ENCODE measurements at places on chromosomes 16 and 17. TPM values are rescaled to one million over a fixed set of nuclear protein-coding genes. Genes with fewer than 3 reads are reported as not detected.

TRAP1 gene
- total RNA-seq: 173 TPM

CDH8 gene
- total RNA-seq: 1.7 TPM

- peaks cover 3% of the 10 kb centered on the region for H3K36me3 ChIP-seq
- no peak overlapping the region for H3K4me3 ChIP-seq
- H3K27me3 ChIP-seq: no peaks in the 10 kb centered on the region
- H3K27ac ChIP-seq: no peak overlapping the region
- DNase-seq: peak; percentile 24
Observed at GRCh38 chr17:32755045-32755805, 121.7 kb downstream of the MYO1D start.

- H3K4me3 ChIP-seq: no peak overlapping the region
- peak; percentile 30 for DNase-seq
- peaks cover 12% of the 10 kb centered on the region for H3K36me3 ChIP-seq
- no peak overlapping the region for H3K27ac ChIP-seq
Observed at GRCh38 chr17:56893503-56893902, 20.3 kb downstream of the TRIM25 start.

DNA sequence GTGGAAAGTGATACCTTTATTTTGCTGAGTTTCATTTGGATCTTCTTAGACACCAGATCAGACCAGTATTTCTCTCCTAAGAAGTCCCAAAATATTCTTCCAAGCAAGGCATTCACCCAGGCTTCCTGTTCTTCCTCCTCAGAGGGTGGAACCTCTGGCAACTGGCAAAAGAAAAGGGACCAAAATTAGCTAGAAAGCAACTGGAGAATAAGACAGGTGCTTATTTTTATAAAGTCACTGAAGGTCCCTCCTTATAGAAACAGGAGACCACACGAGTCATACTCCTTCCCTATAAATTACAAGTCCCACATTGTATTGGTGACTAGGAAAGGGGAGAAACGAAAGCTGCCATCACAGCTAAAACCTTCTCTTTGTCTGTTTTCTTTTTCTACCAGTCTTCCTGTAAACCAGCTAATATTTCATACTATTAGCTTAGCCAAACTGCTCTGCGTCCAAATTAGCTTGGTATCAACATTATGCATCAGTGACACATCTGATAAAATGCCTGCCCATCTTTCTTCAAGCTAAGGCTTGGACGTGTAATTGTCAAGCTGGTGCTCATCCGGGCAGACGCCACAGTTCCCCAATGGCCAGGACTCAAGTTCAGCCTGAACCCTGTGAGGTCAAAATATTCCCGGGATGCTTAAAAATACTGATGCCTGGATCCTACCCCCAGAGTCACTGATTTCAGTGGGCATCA is 47.5 kb upstream of the ERN1 start:
- no peak for DNase-seq
- no peaks in the 10 kb centered on the region for H3K36me3 ChIP-seq
- H3K27ac ChIP-seq: no peak overlapping the region
- no peak overlapping the region for H3K4me3 ChIP-seq
- no peaks in the 10 kb centered on the region for H3K27me3 ChIP-seq
- peaks cover 13% of the 10 kb centered on the region for H3K4me1 ChIP-seq

DNA sequence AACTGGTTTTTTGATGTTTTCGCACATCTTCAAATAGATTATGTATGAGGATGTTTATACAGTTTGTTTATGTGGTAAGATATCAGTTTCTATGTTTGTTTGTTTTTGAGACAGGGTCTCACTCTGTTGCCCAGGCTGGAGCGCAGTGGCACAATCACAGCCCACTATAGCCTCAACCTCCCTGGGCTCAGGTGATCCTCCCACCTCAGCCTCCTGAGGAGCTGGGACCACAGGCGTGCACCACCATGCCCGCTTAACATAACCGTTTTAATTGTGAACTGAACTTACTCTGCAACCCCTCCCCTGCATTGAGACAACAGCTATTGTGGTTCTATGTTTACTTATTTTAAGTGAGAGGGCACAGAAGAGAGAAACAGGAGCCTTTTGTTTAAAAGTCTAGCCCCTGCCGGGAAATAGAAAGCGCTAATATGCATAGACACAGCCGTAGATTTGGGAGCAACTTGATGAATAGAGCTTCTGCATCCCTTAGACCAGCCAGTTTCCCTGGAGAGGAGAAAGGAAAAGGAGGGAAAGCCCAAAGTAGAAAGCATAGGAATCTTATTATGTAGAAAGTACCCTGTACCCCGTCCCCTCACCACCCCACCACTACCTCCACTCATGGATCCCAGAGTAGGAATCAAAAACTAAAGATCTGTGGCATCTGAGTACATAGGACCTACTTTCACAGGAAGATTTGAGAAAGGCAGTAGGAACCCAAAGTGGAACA is 19.6 kb upstream of the APPBP2 start:
- no peak overlapping the region for H3K27ac ChIP-seq
- H3K4me3 ChIP-seq: no peak overlapping the region
- no peaks in the 10 kb centered on the region for H3K36me3 ChIP-seq
- H3K4me1 ChIP-seq: no peaks in the 10 kb centered on the region

FLCN gene
- 71.9 TPM for total RNA-seq

PARD6A gene
- 7.1 TPM for total RNA-seq

ARL5C gene
- not detected for total RNA-seq

DNA sequence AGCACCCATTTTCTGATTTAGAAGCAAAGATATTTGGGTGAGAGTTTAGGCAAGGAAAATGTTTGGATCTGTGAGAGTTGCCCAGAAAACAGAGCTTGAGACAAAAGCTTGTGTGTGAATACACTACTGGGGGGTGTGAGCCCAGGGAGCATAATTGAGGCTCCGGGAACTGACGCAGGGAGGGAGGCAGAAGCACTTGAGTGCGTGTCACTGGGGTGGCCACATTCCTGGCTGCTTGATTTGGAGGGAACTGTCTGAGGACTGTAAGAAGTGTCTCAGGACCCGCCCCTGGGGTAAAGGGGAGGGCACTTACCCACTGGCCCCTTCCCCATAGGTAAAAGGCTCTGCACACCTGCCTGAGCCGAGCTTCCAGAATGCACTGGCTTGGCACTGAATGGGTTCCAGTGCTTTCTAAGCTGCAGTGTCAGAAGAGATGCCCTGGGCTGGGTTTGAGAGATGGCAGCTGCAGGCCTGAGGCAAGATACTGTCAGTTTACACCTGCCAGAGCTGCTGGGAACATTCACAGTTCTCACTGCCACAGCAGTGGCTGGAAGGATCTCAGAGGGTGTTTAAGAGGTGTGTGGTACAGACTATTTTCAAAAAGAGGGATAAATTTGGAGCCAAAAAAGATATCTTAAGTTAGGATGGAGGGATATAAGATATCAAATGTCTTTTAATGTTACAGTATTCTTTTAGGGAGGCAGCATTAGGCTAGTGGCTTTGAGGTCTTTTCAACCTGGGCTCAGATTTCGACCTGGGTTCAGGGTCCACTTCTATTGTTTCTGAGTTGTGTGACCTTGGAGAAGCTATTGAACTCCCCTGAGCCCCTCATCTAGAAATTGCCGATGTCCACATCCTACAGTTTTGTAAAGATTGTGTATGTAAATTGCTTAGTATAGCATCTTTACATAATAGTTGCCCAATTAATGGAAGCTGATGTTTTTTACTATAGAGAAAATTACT is 6.9 kb upstream of the TEX2 start:
- H3K27me3 ChIP-seq: no peaks in the 10 kb centered on the region
- H3K4me3 ChIP-seq: no peak overlapping the region
- DNase-seq: no peak

- no peak within 1 kb of the TSS for H3K4me3 ChIP-seq
- no peaks in the 10 kb centered on the region for H3K27me3 ChIP-seq
- no peaks in the 10 kb centered on the region for H3K36me3 ChIP-seq
- DNase-seq: no peak
Observed at GRCh38 chr17:28505986-28506665, at the start of gene FOXN1. Gene FOXN1 (plus strand): TSS chr17:28506348. CDS start chr17:28523970, 17,622 bp downstream.

AIPL1 gene
- not detected for total RNA-seq

- no peaks in the 10 kb centered on the region for H3K4me1 ChIP-seq
- H3K27ac ChIP-seq: no peak overlapping the region
- no peak overlapping the region for H3K4me3 ChIP-seq
Observed at GRCh38 chr16:61923629-61924028, 112.6 kb downstream of the CDH8 start.

ALOX12B gene
- 0.34 TPM for total RNA-seq

PRMT7 gene
- total RNA-seq: 156 TPM

DNA sequence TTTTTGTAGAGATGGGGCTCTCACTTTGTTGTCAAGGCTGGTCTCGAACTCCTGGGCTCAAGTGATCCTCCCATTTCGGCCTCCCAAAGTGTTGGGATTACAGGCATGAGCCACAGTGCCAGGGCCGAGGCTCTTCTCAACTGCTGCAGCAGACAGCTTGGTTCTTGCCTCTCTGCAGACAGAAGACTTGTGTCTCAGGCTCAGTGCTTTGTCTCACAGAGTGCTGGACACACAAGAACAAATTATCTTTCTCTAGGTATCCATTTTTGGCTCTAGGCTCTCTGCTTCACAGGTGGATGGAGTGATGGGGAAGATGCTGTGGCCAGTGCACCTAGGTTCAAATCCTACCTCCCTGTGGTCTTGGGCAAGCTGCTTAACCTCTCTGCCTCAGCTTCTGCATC is 80.8 kb upstream of the RNU2-1 start:
- H3K27me3 ChIP-seq: no peaks in the 10 kb centered on the region
- no peak for DNase-seq
- H3K4me1 ChIP-seq: peaks cover 4% of the 10 kb centered on the region
- no peaks in the 10 kb centered on the region for H3K36me3 ChIP-seq
- H3K27ac ChIP-seq: no peak overlapping the region
- no peak overlapping the region for H3K4me3 ChIP-seq

DNA sequence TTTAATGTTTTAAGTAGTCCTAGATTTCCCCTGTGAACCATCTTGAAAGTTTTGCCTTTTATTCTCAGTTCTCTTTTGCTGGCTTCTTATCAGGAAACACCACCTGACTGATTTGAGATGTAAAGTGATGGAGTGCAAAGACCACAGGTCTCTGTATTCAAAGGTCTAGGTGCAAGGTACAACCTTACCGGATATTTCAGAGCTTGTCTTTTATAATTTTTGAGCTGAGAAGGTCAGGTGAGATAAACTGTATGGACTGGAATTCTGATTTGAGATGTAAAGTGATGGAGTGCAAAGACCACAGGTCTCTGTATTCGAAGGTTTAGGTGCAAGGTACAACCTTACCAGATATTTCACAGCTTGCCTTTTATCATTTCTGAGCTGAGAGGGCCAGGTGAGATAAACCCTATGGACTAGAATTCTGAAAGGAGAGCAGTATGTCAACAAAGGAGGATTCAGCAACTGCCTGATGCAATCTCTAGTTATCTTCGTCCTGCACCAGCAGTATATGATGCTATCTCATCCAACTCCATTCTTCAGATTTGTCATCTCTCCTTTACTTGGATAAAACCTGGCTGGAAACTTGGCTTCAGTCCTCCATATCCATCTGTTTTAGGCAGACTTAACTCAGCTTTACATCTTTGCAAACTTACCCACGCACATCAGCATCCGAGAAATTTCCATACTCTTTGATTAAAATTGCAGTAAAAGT is 64.3 kb downstream of the CENPV start:
- H3K36me3 ChIP-seq: no peaks in the 10 kb centered on the region
- DNase-seq: peak; percentile 64
- H3K4me1 ChIP-seq: peaks cover 55% of the 10 kb centered on the region
- H3K27me3 ChIP-seq: no peaks in the 10 kb centered on the region
- H3K4me3 ChIP-seq: no peak overlapping the region
- H3K27ac ChIP-seq: peak overlapping the region; percentile 71

- H3K27ac ChIP-seq: peak overlapping the region; percentile 67
- H3K27me3 ChIP-seq: no peaks in the 10 kb centered on the region
- DNase-seq: no peak
- H3K4me1 ChIP-seq: peaks cover 46% of the 10 kb centered on the region
- H3K36me3 ChIP-seq: peaks cover 11% of the 10 kb centered on the region
Observed at GRCh38 chr17:58362368-58363014, 10.5 kb upstream of the SUPT4H1 start.

DNA sequence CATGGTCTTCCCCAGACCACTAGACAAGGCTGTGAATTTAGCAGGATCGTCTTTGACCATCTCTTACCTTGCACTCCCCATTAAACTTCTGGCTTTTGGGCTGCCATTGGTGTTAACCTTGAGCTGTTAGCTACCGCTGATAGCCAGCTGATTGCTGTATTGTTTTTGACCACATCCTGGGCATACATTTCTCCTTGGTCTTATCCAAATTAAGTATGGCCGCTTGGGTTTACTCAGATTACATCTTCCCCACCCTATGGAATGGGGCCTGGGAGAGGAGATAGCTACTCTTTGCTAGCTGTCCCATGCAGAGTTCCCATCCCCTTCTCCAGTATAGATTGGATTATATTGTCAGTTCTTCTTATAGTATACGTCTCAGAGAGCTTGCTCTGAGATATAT is 270.4 kb upstream of the ELAC2 start:
- no peak for DNase-seq
- H3K27me3 ChIP-seq: no peaks in the 10 kb centered on the region
- no peaks in the 10 kb centered on the region for H3K4me1 ChIP-seq
- H3K4me3 ChIP-seq: no peak overlapping the region
- no peak overlapping the region for H3K27ac ChIP-seq

DNA sequence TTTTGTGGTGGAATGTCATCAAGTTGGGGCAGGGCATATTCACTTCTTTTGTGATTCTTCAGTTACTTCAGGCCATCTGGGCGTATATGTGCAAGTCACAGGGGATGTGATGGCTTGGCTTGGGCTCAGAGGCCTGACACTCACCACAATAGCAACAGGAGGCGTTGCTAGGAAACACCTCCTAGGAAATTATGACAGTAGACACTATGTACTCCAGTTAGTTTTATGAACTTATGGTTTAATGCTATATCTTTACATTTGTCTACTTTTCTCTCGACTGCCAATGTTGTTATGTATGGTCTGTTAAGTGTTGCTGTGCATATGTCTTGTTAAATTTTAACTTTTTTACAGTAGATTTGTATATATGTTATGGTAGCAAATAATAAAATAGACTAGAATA is 788.7 kb upstream of the GOT2 start:
- no peaks in the 10 kb centered on the region for H3K36me3 ChIP-seq
- no peak overlapping the region for H3K4me3 ChIP-seq
- no peaks in the 10 kb centered on the region for H3K27me3 ChIP-seq
- no peaks in the 10 kb centered on the region for H3K4me1 ChIP-seq

DNA sequence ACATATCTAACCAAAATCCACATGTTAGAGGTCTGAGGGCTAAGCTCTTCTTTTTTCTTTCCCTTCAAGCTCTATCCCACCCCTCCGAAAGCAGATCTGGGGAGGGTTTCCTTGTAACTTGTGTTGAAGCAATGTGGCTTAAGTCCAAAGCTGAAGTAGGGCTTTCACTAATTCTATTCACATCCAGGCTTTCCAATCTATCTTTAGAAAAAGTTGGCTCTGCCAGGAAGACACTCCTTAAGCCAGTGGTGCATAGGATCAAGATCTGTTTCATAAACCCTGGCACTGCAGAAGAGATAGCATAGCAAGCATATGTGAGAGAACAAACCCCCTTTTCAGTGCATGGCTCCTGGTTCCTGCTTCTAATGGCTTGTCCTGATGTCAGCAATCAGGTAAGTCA is 34.9 kb upstream of the DHX40 start:
- H3K27ac ChIP-seq: no peak overlapping the region
- H3K36me3 ChIP-seq: no peaks in the 10 kb centered on the region
- DNase-seq: no peak
- 0 out of 2 replicates have a peak, but pooled peaks cover 5% of the 10 kb centered on the region for H3K4me1 ChIP-seq
